Ovary (tissue), 10 donors: ENCODE measurements at places on chromosomes 2 and 18. TPM values are rescaled to one million over a fixed set of nuclear protein-coding genes. Genes with fewer than 3 reads are reported as not detected.

- peak; percentile 57 for DNase-seq
- H3K4me3 ChIP-seq = no peak overlapping the region
- no peak overlapping the region for H3K27ac ChIP-seq
These were observed 122.9 kb downstream of the ATAD2B start for GRCh38 chr2:23803965-23804542.

DNA sequence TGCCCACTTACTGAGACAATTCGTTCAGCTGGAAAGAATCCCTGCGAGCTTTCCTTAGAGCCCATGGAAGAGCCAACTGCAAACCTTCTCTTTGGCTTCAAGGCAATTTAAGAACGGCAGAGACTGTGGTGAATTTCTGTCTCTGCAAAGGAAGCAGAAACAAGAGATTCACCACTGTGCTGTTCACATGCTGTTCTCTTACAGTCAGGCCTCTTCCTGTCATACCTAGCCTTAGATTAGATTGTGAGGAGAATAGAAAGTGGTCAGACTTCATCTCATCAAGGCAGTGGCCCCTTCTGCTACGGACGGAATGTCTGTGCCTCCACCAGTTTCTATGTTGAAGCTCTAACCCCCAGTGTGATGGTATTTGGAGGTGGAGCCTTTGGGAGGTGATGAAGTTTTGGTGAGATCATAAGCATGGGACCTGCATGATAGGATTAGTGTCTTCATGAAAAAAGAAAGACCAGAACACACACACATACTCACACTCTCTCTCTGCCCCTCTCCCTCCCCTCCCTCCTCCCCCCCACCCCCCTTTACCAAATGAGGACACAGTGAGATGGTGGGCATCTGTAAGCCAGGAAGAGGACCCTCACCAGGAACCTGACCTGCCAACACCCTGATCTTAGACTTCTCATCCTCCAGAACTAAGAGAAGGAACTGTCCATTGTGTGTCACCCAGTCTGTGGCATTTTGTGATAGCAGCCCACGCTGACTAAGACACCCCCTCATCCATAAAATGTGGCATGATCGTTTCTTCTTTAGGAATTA lies 45.6 kb upstream of the NRP2 start:
- no peak overlapping the region for H3K27ac ChIP-seq
- H3K27me3 ChIP-seq = no peaks in the 10 kb centered on the region
- no peaks in the 10 kb centered on the region for H3K36me3 ChIP-seq

GRCh38 chr2:25275575-25275965 lies 66.2 kb downstream of the DNMT3A start:
- DNase-seq = no peak
- H3K36me3 ChIP-seq = no peaks in the 10 kb centered on the region
- H3K27me3 ChIP-seq = no peaks in the 10 kb centered on the region
- no peak overlapping the region for H3K4me3 ChIP-seq

- no peaks in the 10 kb centered on the region for H3K27me3 ChIP-seq
- H3K36me3 ChIP-seq = no peaks in the 10 kb centered on the region
- no peak overlapping the region for H3K27ac ChIP-seq
- DNase-seq = no peak
These were observed 30.9 kb downstream of the MEMO1 start for GRCh38 chr2:31979956-31980355.

DNA sequence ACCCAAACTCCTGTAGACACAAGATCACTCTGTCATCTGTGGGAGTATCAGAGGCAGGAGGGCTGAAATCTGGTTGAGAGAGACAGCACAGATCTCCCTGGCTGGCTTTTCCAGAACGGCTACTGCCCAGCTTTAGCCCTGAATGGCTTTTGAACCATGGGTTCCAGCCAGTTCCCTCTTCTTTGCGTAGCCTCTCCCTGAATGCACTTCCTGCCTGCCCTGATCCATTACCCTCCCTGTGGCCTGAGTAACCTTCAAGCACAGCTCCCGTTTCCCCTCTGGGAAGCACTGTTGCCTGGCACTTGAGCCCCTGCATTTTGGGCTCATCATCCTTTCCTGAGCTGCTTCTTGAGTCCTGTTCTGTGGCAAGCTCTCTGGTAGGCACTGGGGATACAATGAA lies 68.8 kb downstream of the ASAP2 start:
- no peaks in the 10 kb centered on the region for H3K27me3 ChIP-seq
- no peak for DNase-seq
- H3K36me3 ChIP-seq = no peaks in the 10 kb centered on the region

CACNB4 gene
- 1.9 TPM for total RNA-seq
